ENCODE measurements at places on chromosomes 2 and 18.

DNA sequence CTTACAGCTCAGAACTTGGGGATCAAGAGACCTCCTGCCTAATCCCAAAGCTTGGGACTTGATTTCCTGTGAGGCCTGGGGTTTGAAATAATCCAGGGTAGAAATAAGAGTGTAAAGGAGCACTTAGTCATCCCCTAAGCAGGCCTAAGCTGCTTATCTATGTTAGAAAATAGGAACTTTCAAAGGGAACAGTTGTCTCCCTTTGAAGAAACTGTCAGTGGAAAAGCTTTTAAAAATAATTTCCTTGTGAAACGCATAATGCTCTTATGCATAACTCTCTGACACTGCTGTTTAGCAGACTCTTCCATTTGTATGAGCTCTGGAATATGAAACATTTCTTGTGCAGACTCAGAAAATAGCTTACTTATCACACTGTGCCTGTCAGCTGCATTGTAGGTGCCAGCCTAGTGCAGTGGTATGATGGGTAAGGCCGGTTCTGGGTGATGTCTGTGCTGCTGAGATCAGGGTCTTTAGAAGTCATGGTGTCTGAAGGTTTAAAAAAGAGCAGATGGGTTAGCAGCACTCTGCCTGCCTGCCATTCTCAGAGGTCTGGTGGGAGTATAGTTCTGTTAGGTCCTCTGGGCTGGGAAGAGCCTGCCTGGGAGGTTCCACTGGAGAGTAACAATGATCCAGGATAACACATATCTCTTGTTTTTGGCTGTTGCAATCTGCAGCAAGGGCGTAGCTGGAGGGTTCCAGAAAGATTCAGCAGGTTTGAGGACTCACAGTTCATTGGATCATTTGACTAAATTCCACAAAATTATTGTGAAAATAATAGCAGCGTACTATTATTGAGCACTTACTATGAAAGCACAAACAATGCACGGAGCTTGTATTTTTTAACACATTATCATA lies 283.2 kb upstream of the MEX3C start:
- no peak for DNase-seq

DNA sequence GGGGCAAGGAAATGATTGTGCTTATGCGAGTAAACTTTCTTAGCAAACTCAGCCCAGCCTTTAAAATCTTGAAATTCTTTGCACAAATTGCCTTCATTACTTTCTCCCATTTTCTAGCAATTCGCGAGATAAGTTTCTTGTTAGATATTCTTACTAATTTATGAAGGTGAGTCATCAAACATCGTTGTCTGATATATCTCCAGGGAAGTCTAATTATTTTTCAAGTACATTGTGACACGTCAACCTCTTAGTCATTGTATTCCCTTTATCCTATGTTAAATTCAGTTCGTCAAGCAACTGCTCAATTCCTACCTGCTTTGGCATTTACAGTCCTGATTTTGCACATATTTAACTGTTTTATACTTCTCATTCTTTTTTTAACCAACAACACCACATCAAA lies 854.5 kb upstream of the CRIM1 start:
- no peak for DNase-seq

DNA sequence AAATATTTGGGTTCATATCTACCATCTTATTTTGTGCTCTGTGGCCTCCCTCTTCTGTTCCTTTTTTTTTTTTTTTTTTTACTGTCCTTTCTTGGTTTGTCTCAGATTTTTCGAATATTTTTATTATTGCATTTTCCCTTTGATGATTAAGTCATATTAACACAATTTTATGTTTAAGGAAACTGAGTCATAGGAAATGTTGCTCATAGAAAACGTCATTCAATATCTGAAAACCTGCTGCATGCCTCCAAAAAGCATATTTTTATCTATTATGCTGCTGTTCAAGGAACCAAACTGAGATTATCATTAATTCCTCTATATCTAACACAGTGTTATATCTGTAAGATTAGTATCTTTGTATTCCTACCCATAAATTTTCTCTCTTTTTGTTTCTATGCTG lies 614.3 kb upstream of the SLC8A1 start:
- no peak for DNase-seq

- no peak for DNase-seq
Observed at GRCh38 chr2:41990245-41990644, 57.6 kb upstream of the PKDCC start.

GRCh38 chr2:202689459-202689858 lies 54.7 kb downstream of the FAM117B start:
- DNase-seq: no peak

- DNase-seq: peak; percentile 91
Observed at GRCh38 chr2:238731961-238732360, 115.9 kb upstream of the TWIST2 start.

DNA sequence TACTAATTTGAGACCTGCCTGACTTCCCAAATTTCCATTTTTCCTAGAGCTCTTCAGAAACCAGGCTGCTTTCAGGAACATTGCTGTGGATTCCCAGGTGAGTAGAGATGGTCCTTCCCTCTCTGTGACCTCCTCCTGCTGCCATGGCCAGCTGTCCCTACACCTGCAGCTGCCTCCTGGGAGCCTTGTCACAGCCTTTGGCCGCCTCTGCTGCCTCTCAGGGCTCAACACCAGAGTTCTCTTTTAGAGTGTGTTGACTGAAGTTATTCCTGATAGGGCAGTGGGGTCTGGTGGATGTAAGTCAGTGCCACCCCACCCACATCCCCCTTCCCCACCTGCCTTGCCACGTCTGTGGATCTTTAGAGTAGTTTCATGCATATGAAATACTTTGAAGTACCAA lies 22.9 kb downstream of the SPATS2L start:
- no peak for DNase-seq

Data from fibroblast of mammary gland (primary cell).